NCI-H2081 treated with DMSO at 0.1 percent for 48 hours (cell line): ENCODE measurements at places on chromosomes 3 and 15.
A peak's percentile ranks its signal among the peaks of the same experiment; 100 is the strongest.

- no peak for DNase-seq
Observed at GRCh38 chr3:20039765-20040547, at the start of gene KAT2B. Gene KAT2B, plus strand, starts transcription at chr3:20040446. Its CDS starts 32 bp downstream, at chr3:20040478.

DNA sequence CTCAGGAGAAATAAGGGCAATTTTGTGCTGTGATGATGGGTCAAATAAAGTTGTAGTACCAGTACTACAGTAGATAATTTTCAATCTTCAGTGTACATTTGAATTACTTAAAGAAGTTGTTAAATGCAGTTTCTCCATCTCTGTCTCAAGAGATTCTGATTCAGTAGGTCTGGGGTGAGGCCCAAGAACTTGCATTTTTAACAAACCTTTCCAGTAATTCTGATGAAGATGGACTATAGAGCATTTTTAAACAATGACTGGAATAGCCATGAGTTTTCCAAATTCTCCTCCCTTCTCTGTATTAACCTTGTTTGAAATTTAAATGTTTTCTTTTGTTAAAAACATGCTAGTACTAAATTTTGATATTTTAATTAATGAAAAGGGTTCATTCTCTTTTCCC, 127.0 kb upstream of the CD96 start:
- no peak for DNase-seq

DNA sequence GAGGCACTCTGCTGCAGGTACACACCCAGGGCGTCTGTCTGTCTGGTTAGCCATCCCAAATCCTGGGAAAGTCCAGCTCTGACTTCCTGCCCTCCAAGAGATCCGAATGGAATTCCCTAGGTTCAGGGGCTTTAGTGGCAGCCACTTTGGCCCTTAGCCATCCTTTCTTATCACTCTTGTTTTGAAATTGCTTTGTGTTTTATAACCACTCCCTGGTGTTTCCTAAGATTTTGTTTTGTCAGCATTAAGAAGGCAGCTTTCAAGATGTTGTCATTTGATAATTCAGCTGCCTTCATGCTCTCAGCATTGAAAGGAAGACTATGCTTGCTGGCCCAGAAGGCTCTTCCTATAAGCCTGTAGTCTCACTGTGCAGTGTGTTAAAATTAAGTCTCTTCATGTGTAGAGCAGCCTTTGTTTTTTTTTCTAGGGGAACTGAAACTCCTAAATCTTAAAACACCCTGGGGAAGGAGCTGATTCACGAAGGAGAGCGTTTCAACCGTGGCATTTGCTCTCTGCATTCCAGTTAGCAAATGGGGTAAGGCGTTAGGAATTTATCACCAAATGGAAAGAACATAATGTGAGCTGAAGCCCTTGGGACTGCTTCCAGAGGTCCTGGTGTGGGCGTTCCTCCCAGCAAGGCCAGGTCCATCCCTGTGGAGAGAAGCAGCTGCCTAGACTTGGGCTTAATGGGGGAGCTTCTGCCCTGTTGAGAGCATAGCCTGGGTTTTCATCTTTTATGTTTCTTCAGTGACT, 14.2 kb upstream of the CLEC3B start:
- no peak for DNase-seq

- DNase-seq = no peak
Observed at GRCh38 chr3:72093992-72094334, 309.0 kb upstream of the PROK2 start.

DNA sequence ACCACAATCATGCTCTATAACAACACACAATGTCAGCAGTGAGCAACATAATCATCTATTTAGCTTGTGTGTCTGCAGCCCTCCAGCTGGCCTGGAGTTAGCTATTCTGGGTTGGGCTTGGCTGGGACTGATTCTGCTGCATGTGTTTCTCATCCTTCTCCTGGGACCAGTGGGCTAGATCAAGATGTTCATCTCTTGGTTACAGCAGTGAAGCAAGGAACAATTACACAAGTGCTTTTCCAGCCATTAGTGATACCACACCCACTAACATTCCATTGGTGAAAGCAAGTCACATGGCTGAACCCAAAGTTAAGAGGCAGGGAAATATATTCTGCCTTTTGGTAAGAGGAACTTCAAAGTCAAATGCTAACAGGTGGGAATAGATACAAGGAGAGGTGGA, 14.6 kb downstream of the NUDT16 start:
- no peak for DNase-seq

- DNase-seq = no peak
Observed at GRCh38 chr3:129119365-129120100, 2.1 kb downstream of the RAB43 start.

DNA sequence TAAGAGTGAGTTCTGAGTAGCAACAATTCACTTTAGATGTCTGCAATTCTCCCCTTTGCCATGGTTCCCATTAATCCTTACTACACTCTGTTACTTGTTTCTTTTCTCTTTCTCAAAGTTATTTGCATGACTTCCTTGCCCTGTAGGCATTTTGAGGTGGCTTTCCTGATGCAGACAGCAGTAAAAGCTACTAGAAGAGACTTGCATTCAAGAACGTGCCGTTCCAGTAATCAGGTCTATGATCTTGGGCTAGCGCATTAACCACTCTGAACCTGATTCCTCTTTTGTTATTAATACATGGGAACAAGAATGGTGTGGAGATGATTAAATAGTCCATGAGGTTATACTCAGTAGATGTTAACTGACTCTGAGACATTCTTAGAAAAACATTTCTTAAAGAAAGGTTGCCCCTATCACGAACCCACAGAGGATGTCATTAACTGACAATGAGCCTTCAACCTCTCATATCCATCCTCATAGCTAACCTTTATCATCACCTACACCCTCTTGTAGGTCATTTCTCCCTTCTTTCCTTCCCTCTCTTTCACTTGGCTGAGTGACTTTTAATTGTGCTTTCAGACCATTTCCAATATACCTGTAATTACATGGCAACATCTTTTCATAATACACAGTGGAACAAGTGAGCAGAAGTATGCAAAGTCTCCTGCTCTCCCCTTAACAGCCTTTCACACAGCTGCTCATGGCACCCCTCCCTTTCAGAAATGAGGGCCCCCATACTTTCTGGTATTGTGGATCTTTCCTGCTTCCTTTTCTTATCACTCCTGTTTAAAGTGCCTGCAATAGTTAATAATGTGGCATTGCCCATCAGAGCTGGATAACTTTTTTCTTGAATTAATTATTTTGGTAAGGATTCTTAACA, 175.9 kb downstream of the CHST2 start:
- no peak for DNase-seq

GRCh38 chr3:108598375-108598774, 8.9 kb downstream of the DZIP3 start:
- DNase-seq = no peak

- no peak for DNase-seq
Observed at GRCh38 chr3:41601404-41601987, 360.4 kb downstream of the ULK4 start.

GRCh38 chr15:62840526-62841268, 201.8 kb upstream of the TPM1 start:
- DNase-seq = no peak

GRCh38 chr15:84905016-84905916, 20.8 kb downstream of the SLC28A1 start:
- DNase-seq = no peak

GRCh38 chr3:152466784-152467183, 198.1 kb downstream of the MBNL1 start:
- DNase-seq = no peak

- peak; percentile 19 for DNase-seq
Observed at GRCh38 chr3:34185301-34185700, 386.9 kb downstream of the PDCD6IP start.

- no peak for DNase-seq
Observed at GRCh38 chr15:61037031-61037430, 192.1 kb downstream of the RORA start.

GRCh38 chr3:182135056-182135455, 423.3 kb downstream of the SOX2 start:
- no peak for DNase-seq

GRCh38 chr15:70096215-70097062, 1.3 kb downstream of the TLE3 start:
- DNase-seq = no peak

DNA sequence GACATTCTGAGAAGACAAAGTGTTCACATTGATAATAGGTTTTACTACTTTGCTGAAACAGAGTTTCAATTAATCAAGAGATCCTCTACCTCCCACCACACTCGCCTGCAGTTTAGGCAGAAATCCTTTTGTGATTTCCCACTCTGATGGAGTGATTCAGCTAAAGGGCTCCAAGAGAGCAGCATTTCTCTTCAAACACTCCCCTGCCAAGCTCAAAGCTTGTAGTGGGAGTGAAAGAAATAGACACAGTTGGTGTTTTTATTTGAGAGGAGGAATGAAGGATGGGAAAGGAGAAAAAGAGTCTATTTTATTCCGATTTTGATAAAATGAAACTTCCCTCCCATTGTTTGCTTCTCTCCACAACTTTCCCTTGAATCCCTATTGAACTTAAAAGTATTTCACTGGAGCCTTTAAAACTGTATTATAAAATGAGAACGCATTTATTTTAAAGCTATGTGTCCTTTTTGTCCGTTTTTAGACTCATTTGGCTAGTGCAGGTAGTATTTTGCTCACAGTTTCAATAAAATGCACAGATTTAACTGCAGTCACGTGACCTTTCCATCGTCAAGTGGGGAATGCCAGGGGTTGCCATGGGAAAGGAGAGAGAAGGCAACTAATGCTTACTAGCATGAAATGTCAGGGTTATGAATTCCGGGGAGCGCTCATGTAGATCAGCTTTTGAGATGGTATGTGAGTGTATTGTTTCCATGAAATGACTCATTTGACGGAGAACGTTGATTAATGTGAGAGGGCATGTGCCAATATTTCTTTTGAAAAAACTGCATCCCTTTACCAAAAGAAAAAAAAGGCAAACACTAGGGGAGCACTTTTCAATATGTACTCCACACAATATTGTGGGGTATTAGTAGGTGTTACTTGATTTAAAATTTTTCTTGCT, 7.7 kb upstream of the OSBPL11 start:
- DNase-seq = no peak

DNA sequence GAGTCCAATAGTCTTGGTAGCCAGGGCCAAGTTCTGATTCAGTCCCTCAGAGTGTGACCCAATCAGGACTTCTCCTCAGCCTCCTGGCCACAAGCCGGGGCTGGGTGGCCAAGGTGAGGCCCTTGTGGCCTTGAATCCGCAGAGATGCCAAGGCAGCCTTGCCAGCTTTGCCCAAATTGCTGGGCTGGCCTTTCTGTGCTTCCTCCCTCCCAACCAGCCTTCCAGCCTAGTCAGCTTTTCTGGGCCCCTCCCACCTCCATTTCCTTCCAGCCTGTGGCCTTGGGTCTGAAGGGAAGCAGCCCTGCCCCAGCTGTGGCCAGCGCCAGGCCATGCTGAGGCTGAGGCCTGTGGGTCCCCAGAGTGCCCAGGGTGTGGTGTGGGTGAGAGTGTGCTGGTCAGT, 34.3 kb upstream of the ANKDD1A start:
- no peak for DNase-seq

DNA sequence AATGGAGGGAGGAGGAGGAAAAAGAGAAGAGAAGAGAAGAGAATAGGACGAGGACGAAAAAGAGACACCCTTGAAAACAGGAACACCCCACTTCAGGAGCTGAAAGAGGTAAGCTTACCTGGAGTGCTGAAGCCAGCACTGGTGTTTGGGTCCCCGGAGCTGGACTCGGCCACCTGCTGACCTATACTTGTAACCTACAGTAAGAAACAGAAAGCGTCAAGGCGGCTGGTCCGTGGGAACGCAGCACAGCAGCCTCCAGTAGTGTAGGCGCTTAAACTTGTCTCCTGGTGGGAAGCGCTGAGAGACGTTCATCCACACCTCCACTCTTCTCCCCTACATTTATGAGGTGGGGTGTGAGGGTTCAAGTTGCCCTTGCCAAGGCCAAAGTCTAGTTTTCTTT, 141.0 kb downstream of the NSMCE3 start:
- DNase-seq = no peak

GRCh38 chr3:107193116-107193515, 184.1 kb upstream of the CCDC54 start:
- DNase-seq = no peak

DNA sequence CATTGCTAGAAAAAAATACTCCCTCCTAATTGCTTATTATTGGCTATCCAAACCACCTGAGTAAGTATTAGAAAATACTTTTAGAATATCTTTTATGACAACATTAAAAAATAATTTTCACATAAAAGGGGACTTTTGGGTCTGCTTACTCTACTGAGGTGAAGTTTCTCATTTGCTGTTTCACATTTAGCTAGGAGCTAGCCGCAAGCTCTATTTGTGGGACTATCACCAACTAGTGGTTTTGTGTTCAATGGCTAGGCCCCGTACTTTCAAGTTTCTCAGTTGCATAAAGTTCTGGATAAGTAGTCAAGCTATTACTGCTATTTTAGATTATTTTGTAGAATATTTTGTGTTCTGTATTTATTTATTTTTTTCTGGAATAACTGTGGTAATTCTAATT, 244.2 kb upstream of the SLITRK3 start:
- no peak for DNase-seq

GRCh38 chr15:48675436-48675835, 29.9 kb upstream of the FBN1 start:
- no peak for DNase-seq

DNA sequence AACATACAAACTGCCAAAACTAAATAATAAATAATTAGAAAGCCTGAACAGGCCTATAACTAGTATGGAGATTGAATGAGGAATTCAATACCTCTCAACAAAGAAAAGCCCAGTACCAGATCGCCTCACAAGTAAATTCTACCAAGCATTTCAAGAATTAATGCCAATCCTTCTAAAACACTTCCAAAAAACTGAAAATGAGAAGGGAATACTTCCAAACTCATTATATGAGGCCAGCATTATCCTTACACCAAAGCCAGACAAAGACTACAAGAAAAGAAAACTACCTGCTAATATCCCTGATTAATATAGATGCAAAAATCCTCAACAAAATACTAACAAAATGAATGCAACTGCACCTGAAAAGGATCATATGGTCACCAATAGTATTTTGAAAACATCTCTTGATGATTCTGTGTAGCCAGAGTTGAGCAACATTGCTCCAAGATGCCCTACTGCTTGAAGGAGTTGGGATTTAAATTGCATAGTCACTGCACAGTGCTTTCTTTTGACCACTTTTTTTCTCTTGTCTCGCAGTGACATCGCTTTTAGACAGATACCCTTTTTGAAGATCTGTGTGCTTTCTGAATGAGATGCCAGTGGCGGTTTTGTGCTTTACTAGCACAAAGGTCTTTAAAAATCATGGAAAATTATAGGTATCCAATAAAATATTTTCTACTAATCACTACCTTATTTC, 487.2 kb upstream of the RASGRP1 start:
- DNase-seq = no peak
